ENCODE measurements at places on chromosomes 11 and 22.

- DNase-seq: peak; percentile 38
These were observed 2.5 kb upstream of the SEPTIN3 start for GRCh38 chr22:41966607-41967240.

- no peak for DNase-seq
These were observed 32.6 kb downstream of the MYO18B start for GRCh38 chr22:25774575-25775026.

DNA sequence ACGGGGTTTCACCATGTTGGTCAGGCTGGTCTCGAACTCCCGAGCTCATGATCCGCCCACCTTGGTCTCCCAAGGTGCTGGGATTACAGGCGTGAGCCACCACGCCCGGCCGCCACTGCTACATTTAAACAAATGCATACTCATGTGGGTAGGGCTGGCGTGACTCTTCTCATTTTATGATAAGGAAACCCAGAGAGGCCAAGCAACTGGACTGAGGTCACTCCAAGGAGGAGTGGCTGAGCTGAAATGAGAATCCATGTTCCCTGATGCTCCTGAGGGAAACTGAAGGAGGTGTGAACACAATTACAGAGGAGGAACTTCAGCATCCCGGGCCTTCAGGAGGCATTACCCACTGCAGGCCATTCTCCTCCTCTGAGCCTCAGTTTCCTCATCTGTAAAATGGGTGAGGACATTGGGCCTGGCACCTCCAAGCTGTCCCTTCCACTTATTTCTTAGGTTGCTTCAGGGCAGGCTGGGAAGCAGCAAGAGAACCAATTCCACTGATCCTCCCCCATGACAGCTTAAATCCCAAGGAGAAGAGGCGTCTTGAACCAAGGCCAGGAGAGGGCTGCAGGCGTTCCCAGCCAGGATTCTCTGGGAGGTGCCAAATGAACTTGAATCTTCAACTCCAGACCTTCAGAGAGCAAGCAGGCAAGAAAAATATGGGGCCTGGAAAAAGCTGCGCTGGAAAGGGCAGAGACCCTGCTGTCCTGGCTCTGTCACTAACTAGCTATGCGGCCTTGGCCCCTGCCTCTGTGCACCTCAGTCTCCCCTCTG is 2.9 kb downstream of the TST start:
- DNase-seq: no peak

DNA sequence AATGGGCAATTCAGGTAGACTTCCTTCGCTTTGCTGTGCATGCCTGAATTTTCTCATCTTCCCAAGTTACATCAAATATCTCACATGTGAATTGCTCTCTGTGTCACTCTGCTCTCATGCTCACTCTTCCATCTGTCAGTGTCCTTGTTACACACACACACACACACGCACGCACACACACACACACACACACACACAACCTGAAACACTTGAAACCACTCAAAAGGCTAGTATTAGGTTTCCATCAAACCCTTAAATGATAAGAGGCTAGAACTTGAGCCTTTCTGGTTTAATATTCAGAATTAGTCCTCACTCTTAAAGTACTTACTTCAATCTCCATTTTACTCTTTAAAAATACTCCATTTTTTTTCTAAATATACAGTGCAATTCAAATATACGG is 282.4 kb downstream of the C11orf87 start:
- no peak for DNase-seq

DNA sequence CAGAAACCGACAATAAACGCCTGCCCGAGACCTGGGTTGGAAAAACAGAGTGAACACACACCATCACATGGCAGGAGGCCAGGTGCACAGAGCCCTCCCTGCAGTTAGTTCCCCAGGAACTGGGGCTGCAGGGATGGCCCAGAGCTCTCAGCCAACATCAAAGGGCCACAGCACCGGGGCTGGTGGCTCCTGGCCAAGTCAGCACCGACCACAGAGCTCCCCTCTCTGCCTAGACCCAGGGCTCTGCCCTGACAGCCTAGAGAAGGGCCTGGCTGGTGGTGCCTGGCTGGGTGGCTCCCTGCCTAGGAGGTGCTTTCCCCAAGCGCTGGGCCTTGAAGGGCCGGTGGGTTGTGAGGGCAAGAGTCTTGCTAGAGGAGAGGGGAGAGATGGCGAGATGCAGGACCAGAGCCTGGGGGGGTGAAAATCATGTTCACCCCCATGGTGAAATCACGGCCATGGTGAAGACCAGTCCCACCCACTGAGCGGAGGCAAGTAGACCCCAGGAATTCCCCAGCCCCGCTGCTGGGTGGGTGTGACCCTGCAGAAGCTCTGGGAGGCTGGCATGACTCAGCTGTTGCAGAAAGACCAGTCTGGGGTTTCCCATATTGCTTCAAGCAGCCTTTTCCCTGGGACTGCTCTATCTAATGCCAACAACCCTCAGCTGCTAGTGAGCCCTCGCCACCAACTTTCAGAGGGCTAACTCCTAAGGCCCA is 7.2 kb upstream of the BID start:
- no peak for DNase-seq

GRCh38 chr11:100923555-100923954 is 206.1 kb downstream of the PGR start:
- no peak for DNase-seq

All from hippocampal formation (tissue), 2 donors.